CD4-positive, alpha-beta memory T cell (primary cell): ENCODE measurements at places on chromosomes 13 and 19. TPM values are rescaled to one million over a fixed set of nuclear protein-coding genes. Genes with fewer than 3 reads are reported as not detected.

FBXO46 gene
- 33.1 TPM for total RNA-seq

KIR3DL2 gene
- 0.47 TPM for total RNA-seq

LGALS7B gene
- not detected for total RNA-seq

THSD1 gene
- 0.87 TPM for total RNA-seq

DAND5 gene
- total RNA-seq = not detected

ZNF568 gene
- 18.8 TPM for total RNA-seq

SLC39A3 gene
- total RNA-seq = 19.1 TPM

C1QTNF9B gene
- not detected for total RNA-seq

FGF21 gene
- total RNA-seq = not detected

LRRC4B gene
- total RNA-seq = not detected

ATXN8OS gene
- total RNA-seq = not detected

CKM gene
- total RNA-seq = not detected

TPRX1 gene
- not detected for total RNA-seq

FGF22 gene
- 1.8 TPM for total RNA-seq

FPR1 gene
- total RNA-seq = not detected

PARP4 gene
- 92.9 TPM for total RNA-seq

CYP2S1 gene
- total RNA-seq = 0.28 TPM

WASF3 gene
- total RNA-seq = not detected

GTPBP3 gene
- total RNA-seq = 53.7 TPM

NHLRC3 gene
- 27.3 TPM for total RNA-seq

SHISA7 gene
- not detected for total RNA-seq

ZNF497 gene
- 1.7 TPM for total RNA-seq

NDUFB7 gene
- 56.6 TPM for total RNA-seq

C1QTNF9 gene
- total RNA-seq = not detected

SERPINE3 gene
- total RNA-seq = not detected

C3 gene
- total RNA-seq = 1.5 TPM

CNN1 gene
- total RNA-seq = not detected

SWSAP1 gene
- 4.0 TPM for total RNA-seq

SIAH3 gene
- 1.5 TPM for total RNA-seq

TUBA3C gene
- not detected for total RNA-seq

NKPD1 gene
- 1.2 TPM for total RNA-seq

ERFL gene
- 6.6 TPM for total RNA-seq

NDUFA13 gene
- 199 TPM for total RNA-seq

ZNF99 gene
- total RNA-seq = not detected

ACP7 gene
- not detected for total RNA-seq

TMEM238 gene
- total RNA-seq = 9.6 TPM

ZNF534 gene
- 0.15 TPM for total RNA-seq

ZNF575 gene
- 11.8 TPM for total RNA-seq

MISP gene
- not detected for total RNA-seq

ZNF506 gene
- 76.4 TPM for total RNA-seq

CXCL17 gene
- not detected for total RNA-seq

MBD3L2 gene
- total RNA-seq = not detected

CNMD gene
- total RNA-seq = not detected

ONECUT3 gene
- not detected for total RNA-seq

FBN3 gene
- total RNA-seq = not detected

NTN5 gene
- 2.3 TPM for total RNA-seq

KCNJ14 gene
- total RNA-seq = 3.6 TPM

ADAMTSL5 gene
- total RNA-seq = 3.6 TPM

EDDM13 gene
- total RNA-seq = not detected

TNNI3 gene
- not detected for total RNA-seq

FCHO1 gene
- 113 TPM for total RNA-seq

LRP3 gene
- not detected for total RNA-seq
